ENCODE measurements at places on chromosomes 3 and 15.

DNA sequence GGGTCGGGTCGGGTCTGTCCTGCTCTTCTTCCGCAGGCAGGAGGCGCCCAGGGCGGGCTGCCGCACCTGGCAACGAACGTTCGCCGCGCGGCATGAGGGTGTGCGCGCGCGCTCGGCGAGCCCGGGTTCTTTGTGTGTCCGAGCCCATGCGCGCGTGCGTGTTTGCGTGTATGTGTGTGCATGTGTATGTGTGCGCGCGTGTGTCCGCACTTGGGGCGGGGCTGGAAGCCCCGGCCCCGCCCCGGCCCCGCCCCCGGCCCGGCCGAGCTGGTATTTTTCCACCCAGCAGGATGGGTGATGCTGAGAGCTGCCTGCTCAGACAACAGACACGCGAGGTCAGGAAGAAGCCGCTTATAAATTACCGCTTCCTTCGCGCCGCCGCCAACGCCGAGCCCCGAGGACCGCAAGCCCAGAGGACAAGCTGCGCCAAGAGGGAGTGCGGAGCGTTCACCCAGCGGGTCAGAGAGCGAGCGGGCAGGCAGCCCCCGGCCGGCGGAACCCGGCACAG, at the start of gene SLC6A6:
TSS of gene SLC6A6 (plus strand) at position 303 of the 508 bp plus-strand sequence. CDS start 41,029 bp downstream, outside the sequence.
- DNase-seq: peak; percentile 89

DNA sequence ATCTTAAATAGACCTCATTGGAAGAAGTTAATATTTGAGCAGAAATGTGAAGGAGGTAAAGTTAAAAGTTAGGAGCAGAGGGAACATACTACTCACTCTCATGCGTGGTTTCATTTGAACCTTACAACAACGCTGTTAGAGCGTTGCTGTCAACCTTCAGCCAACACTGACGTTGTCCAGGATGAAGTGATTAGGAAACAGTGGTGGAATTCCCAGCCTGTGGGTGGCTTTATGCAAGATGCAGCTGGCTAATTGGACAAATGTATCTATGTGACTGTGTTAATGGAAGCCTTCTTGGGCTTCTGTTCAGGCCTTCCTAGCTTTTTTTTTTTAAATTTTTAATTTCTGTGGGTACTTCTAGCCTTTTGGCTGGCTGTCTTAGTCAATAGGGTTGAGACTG, 40.5 kb downstream of the PTPRG start:
- no peak for DNase-seq

DNA sequence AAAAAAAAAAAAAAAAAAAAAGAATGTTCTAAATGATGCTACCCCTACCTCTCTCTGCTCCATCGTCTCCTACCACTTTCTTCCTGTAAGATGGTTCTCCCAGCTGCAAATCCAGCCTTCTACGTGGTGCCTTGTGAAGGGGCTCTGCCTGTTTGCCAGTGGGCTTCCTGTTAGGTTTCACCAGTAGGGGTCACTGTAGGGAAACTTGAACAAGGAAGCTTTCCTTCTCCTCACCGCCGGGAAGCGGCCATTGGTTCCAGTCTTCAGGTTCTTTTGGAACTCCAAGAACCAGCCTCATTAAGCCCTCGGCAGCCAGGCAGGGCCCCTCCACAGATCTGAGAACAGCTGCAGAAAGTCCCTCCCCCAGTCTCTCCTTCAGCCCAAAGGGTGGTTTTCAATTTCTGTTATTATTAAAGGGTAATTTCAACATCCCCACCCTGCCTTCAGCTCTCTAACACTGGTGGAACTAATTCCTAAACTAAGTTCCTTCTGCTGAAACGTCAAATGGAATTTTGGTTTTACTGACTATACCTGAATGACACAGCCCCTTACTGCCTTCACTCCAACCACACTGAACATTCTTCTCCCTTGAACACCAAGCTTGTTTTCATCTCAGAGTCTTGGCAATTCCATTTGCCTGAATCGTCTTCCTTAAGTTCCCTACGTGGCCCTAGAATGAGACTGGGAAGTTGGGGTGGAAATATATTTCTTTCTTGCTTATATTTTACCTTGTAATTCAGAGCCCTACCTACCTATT, 13.5 kb downstream of the MCCC1 start:
- no peak for DNase-seq

GRCh38 chr3:42035007-42035406, 56.1 kb upstream of the TRAK1 start:
- no peak for DNase-seq

DNA sequence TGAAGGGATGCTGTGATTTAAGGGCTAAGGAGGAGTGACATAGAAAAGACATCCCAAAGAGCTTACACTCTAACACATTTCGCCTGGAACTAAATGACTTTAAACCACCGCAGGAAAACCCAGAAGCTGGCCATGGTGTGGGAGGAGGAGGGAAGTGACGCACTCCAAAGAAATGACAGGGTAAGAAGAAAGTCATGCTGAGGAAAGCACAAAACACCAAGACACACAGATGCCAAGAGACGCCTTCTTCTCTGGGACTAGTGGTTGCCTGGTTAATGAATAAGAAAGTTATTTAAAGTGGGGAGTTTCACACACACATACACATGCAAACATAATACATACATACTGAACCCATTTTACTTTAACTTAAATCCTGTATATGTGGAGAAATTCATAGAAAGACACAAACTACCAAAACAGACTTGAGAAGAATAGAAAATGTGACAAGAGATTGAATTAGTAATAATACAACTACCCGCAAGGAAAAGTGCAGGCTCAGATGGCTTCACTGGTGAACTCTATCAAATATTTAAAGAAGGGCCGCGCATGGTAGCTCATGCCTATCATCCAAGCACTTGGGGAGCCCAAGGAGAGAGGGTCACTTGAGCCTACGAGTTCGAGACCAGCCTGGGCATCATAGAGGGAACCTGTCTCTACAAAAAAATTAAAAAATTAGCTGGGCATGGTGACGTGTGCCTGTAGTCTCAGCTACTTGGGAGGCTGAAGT, 125.5 kb downstream of the NSMCE3 start:
- DNase-seq: no peak

DNA sequence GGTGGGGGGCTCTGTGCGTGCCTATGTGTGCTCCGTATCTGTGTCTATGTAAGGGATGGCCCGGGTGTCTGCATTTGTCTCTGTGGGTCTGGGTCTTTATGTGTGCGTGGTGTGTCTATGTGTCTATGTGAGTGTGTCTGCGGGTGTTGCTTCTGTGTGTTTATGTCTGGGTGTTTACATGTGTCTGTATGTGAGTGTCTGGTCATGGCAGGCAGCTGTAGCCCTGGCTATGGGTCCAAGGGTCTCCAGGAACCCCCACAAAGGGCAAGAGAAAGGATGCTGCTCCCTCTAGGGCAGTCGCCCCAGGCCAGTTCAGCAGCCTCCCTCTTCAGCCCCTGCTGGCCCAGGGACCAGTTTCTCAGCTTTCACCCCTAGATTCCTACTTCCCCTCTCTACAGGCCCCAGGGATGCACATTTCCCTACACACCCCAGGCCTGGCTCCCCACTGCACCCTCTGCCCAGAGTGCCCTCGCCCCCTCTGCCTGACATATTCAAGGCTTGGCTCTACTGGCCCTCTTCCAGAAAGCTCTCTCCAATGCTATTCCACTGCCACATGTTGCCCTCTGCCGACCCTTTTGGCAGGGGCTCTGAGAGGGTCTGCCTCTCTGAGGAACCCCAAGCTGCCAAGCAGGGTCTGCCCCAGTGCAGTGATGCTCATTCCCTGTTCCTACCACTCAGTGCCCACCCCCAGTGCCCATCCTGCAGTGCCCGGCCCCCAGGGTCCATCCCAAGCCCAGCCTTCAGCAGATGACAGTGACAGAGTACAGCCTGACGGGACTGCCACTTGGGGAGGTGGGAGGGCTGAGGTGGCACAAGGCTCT, 1.0 kb upstream of the MYL3 start:
- DNase-seq: no peak

GRCh38 chr3:190281308-190282051, 40.8 kb downstream of the CLDN1 start:
- DNase-seq: no peak

DNA sequence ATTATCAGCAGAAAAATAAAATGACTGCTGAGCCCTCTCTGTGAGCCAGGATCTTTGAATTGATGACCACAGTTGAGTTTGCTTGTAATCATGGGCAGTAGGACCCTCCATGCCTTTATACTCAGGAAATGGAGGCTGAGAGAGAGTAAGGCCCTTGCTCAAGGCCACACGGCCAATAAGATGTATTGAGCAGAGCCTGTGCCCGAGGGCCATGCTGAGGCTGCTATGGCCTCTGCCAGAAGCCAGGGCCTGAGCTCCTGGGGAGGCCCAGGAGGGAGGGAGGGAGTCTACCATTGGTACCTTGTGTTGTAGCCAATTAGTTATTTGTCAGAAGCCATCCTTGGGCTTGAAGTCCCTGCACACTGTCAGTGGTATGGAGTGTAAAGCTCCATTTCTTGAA, 151.4 kb downstream of the DNAJB8 start:
- DNase-seq: no peak

- DNase-seq: no peak
Measured at GRCh38 chr15:33988384-33988783, 20.1 kb downstream of the CHRM5 start.

DNA sequence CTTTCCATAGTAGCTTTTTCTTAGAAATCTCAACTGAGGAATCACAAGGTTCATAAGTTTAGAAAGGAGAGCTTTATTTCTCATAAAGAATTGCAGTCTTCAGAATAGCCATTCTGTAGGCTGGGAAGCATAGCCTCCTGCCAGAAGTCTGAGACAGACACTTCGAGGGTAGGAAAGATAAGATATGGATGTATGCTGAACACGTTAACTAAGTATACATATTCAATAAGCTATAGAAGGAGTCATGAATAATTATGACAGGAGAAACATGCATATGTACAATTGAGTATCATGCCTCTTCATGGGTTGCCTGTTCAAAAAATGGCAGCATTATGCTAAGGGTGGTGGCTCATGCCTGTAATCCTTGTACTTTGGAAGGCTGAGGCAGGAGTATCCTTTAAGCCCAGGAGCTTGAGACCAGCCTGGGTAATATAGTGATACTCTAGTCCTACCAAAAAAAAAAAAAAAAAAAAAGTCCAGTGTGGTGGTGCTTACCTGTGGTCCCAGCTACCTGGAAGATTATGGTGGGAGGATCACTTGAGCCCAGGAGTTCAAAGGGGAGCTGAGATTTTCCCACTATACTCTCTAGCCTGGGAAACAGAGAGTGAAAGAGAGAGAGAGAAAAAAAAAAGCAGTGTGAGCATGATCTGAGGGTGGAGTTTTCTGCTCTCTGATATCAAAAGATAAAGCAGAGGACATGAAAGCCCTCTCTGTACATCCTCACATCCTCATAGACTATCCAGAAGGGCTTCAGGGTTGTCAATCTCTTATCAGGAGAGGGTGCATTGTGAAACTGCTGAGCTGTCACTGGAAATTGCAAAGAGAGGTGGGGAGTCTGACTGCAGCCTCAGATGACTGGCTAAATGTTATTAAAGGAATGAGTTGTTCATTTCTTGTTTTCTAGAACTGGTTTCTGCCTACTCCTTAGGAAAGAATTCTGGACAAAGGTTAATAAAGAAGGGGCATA, 23.6 kb upstream of the CADPS start:
- no peak for DNase-seq

GRCh38 chr3:108428586-108428985, 81.8 kb downstream of the MYH15 start:
- no peak for DNase-seq

DNA sequence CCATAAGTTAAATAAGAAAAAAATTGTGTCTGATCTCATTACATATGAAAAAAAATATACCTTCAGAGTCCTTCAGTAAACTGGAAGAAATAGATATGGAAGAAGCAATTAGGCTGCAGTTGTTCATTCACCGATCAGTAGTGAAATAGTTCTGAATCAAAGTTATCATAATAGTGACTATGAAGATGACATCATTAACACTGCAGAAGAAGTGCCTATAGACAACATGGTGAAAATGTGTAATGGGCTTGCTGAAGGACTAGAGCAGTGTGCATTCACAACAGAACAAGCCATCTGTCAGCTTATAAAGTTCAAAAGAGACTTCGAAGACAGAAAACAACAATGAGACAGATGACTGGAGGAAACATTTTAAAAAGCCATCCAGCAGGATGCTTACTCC, 144.5 kb downstream of the NAALADL2 start:
- no peak for DNase-seq

GRCh38 chr3:115578331-115578730, 45.0 kb upstream of the GAP43 start:
- DNase-seq: no peak

Measured in GM19239 (cell line).